Stimulated activated CD4-positive, alpha-beta T cell treated with anti-CD3 and anti-CD28 coated beads, Interleukin-15, amount 100 ng/mL, for 48 hours (primary cell): ENCODE measurements at places on chromosomes 12 and 14.

DNA sequence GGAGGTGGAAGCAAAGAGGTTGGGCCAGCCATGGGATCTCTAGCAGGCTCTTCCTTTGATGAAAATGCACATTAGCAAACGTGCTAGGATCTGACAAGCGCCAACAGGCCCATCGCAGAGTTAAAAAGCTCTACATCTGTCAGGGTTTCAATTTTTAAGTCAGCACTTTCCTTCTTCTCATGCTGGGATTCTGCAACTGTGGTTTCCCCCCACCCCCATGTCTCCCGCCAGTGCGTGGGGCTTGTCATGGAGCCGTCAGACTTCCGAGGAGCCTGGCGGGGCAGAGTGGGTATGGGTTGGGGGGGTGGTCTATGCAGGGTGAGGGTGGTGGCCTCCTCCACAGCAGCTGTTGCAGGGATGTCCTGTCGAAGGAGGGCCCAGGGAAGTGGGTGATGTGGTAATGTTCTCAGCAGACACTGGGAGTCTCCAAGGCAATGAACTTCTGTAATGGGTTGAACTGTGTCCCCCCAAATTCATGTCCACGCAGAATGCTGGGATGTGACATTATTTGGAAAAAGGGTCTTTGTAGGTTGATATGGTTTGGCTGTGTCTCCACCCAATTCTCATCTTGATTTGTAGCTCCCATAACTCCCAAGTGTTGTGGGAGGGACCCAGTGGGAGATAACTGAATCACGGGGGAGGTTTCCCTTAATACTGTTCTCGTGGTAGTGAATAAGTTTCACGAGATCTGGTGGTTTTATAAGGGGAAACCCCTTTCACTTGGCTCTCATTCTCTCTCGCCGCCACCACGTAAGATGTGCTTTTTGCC lies 115.2 kb upstream of the MAP1LC3B2 start:
- peak; percentile 7 for DNase-seq

GRCh38 chr14:55221186-55221585 lies 29.8 kb upstream of the DLGAP5 start:
- no peak for DNase-seq

DNA sequence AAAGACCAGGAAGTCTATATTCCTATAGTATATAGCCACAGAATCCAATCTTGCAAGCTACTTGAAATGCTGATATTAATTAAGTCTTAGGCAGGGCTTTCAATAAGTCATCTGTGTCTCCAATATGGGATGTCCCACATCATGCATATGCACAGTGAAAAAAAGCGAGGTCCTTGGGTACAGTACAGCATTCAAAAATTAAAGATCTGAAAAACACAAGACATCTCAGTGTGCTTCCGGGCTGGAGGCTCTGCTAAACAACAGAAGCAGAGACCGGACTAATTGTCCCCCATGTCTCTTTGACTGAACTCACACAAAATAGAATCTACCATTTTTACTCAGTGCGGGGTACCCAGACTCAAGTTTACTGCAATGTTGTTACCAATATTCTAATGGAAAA lies 156.0 kb downstream of the DAD1 start:
- DNase-seq: no peak

- no peak for DNase-seq
Observed at GRCh38 chr12:43740511-43741100, 18.0 kb downstream of the PUS7L start.

GRCh38 chr12:131751335-131751734 lies 40.4 kb downstream of the SFSWAP start:
- DNase-seq: no peak
